ENCODE measurements at places on chromosomes 11 and 22.
A peak's percentile ranks its signal among the peaks of the same experiment; 100 is the strongest.

DNA sequence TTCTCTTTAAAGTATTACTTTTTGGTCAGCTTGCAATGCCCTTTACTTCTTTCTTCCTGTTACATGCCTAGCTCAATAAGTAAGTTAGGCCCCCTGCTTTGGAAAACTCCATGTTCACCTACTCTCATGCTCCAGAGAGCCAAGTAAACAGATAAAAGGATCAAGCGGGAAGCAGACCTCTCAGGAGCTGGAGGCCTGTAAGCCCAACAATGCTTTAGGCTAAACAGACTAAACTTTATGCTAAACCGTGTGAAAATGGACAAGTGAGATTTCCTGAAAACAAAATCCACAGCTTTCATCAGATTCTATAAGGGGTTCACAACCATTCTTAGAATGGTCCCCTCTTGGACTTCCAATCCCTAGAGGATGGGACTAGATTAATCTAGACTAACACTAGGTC is 40.2 kb downstream of the CELF1 start:
- no peak for DNase-seq

DNA sequence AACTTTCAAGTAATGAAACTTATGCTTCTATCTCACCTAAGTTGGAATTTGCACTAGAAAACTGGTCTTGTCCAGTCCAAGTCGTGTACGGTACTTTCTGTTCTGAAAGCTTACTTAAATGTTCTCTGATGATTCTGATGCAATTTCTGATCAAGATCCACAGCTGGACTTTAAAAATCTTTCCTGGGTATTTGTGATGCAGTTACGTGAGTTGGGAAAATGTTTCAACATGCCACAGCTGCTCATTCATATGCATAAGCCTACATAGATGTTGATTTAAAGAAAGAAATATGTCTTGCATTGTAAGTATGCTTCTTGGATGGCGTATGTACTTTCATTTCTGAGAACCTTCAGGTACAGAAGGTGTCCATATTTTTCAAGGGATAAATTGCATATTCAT is 493.7 kb upstream of the CCDC90B start:
- DNase-seq, result no peak

GRCh38 chr11:93903989-93904388 is 53.6 kb upstream of the VSTM5 start:
- DNase-seq, result peak; percentile 34

GRCh38 chr11:123741159-123742030 is at the start of gene ZNF202:
Gene ZNF202, minus strand, starts transcription at chr11:123741660. Its CDS starts 10,772 bp downstream, at chr11:123730888.
- DNase-seq, result peak; percentile 97

- peak; percentile 10 for DNase-seq
Measured at GRCh38 chr11:27349919-27350318, 13.1 kb downstream of the CCDC34 start.

DNA sequence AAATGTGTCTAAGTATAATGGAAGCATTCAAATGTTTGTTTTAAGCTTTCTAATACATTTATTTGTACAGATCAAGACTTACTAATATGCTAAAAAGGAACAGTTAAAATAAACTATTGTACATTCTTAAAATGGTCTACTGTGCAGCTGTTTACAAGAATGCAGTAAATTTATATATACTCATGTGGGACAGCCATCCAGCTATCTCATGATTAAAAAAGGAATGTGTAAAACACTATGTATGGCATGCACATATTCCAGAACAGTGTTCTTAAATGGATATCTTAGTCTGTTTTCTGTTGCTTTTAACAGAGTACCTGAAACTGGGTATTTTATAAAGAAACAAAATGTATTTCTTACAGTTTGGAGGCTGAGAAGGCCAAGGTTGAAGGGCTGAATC is 30.2 kb upstream of the CSTF3 start:
- DNase-seq, result no peak

GRCh38 chr22:21679383-21679782 is 13.6 kb downstream of the PPIL2 start:
- DNase-seq, result no peak

GRCh38 chr11:134242376-134242775 is 10.8 kb downstream of the THYN1 start:
- no peak for DNase-seq

DNA sequence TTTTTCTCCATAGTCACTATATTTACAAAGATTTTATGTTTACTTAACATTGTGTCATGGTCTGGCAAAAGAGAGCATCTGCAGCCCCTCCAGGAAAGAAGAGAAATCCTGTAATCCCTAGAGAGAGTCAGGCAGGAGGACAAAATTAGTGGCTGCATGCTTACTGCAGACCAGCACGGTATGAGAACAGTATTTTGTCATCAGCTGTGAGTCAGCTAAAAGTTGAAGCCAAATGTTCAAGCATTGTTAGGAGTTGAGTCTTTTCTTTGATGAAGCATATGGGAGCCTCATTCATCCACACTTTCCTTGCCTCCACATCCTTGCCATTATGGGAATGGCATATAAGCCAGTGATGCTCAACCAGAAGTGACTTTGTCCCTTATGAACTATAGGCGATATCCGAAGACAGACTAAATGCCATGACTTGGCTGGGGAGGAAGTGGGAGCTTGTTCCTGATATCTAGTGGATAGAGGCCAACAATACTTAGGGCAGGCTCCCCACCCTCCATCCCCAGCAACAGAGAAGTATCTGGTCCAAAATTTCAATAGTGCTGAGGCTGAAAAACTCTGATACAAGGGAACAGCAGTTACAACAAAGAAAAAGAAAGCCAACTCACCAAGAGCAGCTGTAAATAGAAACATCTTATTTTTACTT is 112.0 kb upstream of the OR5AK2 start:
- peak; percentile 12 for DNase-seq

GRCh38 chr11:96863520-96863919 is 473.7 kb downstream of the JRKL start:
- no peak for DNase-seq

DNA sequence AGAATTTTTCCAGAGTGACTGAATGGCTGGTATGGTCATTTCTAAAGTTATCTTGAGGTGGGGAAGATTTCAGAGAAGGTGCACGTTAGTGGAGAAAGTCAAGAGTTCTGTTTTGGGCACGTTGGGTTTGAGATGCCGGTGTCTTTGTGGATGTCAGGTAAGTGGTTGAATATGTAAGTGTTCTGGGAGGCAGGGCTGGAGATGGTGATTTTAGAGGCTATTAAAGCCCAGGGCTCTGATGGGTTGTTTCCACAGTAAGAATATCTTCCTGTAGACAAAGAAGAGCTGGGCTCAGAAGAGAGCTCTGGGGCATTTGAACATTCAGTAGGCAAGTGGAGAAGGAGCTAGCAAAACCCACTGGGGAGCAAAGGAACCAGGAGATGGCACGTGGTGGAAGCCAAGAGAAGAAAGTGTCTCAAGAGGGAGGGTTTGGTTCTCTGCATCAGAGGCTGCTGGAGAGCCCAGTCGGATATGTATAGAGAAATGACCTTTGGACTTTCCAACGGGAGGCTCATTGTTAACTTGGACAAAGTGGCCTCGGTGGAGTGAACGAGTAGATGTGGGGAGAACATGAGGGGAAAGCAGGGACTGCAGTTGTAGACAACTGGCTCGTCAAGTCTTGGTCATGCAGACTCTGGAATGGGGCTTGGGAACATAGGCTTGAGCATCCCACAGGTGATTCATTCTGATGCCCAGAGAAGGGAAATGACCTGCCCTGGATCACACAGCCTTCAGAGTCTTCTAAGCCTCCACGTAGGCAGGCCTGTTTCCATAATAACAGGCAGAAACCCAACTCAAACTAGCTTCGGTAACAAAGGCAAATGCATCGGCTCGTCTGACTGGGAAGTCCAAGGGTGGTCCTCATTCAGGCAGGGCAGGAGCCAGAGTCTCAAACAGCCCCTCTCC is 98.4 kb upstream of the PARVA start:
- DNase-seq, result peak; percentile 93

GRCh38 chr11:126390272-126390867 is 34.9 kb downstream of the ST3GAL4 start:
- no peak for DNase-seq

- DNase-seq, result no peak
Measured at GRCh38 chr11:76831686-76832310, 28.9 kb upstream of the ACER3 start.

DNA sequence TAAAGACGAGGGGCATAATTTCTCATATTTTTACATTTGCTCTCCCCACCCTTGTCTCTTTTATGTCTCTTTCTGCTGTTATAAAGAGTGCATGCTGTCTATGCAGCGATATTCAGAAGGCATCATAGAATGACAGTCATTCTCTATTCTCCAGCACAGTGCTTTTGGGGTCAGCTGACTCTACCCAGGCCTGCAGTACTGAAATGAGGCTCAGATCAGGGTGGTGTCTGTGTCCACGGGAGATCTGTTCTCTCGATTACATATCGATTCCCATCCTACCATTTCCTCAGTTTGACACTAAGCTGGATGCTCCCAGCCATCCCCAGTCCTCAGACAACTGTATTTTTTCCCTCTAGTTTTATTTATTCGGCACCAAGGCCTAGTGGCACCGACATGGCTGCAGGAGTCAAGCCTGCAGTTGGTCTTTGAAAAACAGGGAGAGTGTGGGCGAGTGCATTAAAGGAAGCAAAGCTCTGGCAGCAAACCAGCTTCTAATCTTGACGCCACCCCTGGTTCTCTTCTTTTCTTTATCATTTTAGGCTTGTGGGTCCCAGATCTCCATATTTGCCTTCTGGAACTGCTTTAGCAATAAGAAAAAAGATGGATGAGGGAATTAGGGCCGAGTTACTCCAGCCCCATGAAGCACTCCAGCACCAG is 71.6 kb upstream of the PICALM start:
- DNase-seq, result no peak

DNA sequence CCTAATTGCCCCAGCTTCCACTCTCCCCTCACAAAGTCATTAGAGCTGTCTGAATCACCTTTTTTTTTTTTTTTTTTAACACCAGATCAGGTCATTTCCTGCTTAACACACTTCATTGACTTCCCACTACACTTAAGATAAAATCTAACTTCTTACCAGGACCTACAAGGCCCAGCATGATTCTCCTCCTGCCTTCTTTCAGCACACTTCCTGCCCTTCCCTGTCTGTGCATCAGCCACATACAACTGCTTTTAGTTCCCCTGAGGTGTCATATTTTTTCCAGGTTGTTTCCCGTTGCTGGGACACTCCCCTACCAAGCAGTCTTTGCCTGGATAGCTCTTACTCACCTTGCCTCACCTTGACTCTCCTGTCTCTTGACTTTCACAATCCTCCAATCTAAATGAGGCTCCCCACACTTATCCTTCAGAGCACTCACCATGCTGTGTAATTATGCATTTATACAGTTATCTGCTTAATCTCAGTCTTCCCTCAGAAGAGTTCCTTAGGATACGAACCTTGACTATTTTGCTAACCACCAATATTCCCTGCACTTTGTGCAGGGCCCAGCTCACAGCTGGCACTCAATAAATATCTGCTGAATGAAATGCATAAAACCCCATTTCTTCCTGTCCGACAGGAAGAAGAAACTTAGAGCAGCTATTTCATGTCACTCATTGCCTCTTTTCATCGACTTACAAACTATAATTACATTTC is 96.6 kb upstream of the AKIP1 start:
- peak; percentile 43 for DNase-seq

- DNase-seq, result no peak
Measured at GRCh38 chr11:36123336-36124101, 165.7 kb downstream of the COMMD9 start.

- no peak for DNase-seq
Measured at GRCh38 chr11:88188251-88188931, 13.1 kb upstream of the RAB38 start.

- no peak for DNase-seq
Measured at GRCh38 chr11:102946237-102946636, 9.3 kb downstream of the MMP13 start.

Measured in DMS53 (cell line).